Bronchial epithelial cell (primary cell): ENCODE measurements at places on chromosomes 1 and 21. TPM values are rescaled to one million over a fixed set of nuclear protein-coding genes. Genes with fewer than 3 reads are reported as not detected.

The L1TD1 gene
- under 0.01 and 0.13 TPM in 2 replicates for total RNA-seq

GRCh38 chr1:113930499-113931161, 1.5 kb downstream of the HIPK1 start:
- DNase-seq = peak; percentile 58

DNA sequence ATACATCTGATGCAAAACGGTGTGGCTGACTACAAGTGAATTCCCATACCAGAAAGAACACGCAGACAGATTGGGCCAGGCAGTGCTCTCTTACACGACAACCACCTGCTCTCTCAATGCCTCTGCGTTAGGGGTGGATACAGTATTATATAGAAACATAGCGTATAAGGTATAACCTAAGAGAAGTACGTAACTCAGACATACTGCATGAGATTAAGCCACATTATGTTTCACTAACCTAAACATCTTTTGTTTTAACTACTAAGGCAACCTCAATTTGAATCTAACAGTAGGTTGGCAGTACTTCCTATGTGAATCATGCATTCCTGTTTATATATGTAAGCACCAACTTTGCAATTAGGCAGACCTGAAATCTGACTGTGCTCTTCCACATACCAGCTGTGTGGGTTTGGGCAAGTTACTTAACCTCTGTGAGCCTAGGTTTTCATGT, 58.1 kb upstream of the COA6 start:
- peak; percentile 92 for DNase-seq

The KCNE2 gene
- not detected in 2 replicates for total RNA-seq

The ANGPTL1 gene
- total RNA-seq = not detected in 2 replicates

GRCh38 chr21:41024746-41025254, 143.2 kb upstream of the BACE2 start:
- DNase-seq = no peak

- DNase-seq = no peak
Observed at GRCh38 chr1:206013026-206013795, 10.0 kb upstream of the RAB7B start.

DNA sequence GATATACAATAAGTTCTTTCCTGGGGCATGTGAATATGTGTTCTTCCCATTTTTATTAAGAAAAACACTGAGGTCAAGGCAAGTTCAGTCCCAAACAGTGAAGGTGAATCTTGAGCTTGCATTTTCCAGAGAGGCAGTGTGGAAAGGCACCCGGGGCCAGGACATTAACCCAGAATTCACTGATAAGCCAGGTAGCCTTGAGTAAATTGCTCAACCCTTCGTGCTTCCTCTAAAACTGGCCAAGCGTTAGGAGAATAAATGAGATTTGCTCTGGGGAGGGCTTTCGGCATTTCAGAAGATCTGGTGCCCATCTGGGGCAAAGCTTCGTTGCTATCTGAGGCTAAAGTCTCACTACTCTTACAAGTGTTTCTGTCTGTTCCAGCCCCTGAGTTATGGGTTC, 57.1 kb upstream of the KAZN start:
- no peak for DNase-seq

DNA sequence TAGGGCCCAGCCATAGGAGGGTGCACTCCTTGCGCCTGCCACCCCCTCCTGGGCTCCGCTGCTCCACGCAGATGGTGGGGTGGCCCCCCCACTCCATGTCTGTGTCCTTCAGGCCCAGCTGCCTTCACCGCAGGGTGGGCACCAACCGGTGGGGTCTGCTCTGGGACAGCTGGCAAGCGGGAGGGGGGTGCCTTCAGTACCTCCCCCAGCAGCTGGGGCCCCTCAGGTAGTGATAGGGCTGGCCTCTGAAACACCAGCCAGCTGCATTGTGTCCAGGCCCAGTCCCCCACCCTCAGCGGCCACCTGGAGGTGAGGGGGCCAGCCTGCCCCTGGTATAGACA, 360 bp downstream of the GJC2 start:
- no peak for DNase-seq

- DNase-seq = no peak
Observed at GRCh38 chr1:242178924-242179708, 180.2 kb upstream of the MAP1LC3C start.

GRCh38 chr1:68322837-68323687, 90.7 kb upstream of the WLS start:
- DNase-seq = no peak

- peak; percentile 76 for DNase-seq
Observed at GRCh38 chr1:54945393-54945936, 35.0 kb upstream of the TMEM61 start.

DNA sequence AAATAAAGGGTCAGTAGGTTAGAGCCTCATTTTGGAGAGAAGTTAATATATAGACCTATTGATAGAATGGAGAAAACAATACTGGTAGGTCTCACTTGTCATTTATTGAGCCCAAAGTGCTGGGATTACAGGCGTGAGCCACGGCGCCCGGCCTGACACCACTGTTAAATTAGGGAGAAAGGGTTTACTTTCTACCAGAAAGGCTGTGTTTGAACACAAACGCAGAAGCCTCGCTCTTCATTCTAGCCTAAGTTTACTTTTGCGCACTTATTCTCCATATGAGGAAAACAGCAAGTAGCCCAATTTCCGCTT, 710 bp upstream of the PRPF3 start:
- DNase-seq = no peak

The PCBP3 gene
- 0.13 TPM in 1 of 2 replicates, not detected in the other for total RNA-seq

DNA sequence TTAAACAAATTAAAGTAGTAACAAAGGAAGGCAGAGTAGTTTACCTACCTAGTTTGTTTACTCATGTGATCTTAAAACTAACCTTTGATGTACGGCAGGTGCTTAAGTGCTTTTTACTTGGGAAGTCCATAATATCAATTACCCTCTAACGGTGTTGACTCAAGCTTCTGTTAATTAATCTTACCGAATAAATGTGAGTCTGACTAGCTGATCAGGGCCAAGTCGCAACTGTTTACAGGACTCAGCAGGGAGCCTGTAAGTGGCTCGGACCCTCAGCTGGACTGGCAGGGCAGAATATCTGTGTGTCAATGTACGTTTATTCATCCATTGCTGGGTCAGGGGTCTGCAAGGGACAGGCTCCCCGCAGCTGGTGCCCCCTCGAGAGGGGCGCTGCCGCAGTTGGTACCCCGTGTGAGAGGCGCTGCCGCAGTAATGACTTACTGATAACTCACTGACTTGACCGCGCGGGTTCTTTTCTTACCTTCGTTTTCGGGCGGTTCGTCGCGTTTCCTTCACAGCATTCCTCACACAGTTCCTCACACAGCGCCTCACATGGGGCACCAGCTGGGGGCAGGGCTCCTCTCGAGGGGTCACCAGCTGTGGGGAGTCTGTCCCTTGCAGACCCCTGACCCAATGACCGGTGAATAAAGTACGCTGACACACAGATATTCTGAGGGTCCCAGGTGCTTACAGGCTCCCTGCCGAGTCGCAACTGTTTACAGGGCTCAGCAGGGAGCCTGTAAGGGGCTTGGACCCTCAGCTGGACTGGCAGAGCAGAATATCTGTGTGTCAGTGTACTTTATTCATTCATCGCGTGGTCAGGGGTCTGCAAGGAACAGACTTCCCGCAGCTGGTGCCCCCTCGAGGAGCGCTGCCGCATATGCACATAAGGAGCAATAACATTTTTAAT, 3.0 kb downstream of the FMO1 start:
- DNase-seq = peak; percentile 39

DNA sequence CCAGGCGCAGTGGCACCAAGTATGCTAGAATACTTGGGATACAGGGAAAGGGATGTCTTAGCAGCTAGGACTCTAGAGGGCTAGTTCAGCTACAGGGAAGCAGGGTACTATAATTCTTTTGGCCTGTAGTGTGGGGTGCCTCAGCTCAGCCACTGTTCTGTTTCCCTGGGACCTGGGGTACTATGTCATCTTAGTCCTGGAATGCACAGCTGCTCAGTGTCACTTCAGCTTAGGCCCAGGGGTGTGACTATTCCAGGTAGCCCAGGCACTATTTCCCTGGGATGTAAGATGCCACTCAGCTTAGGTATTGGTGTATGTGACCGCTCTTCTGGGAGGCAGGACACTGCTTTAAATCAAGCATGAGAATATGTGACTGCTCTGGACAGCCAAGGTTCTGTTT, 34.1 kb downstream of the RGSL1 start:
- no peak for DNase-seq

The HLX gene
- 0.26 TPM in 1 of 2 replicates, not detected in the other for total RNA-seq

DNA sequence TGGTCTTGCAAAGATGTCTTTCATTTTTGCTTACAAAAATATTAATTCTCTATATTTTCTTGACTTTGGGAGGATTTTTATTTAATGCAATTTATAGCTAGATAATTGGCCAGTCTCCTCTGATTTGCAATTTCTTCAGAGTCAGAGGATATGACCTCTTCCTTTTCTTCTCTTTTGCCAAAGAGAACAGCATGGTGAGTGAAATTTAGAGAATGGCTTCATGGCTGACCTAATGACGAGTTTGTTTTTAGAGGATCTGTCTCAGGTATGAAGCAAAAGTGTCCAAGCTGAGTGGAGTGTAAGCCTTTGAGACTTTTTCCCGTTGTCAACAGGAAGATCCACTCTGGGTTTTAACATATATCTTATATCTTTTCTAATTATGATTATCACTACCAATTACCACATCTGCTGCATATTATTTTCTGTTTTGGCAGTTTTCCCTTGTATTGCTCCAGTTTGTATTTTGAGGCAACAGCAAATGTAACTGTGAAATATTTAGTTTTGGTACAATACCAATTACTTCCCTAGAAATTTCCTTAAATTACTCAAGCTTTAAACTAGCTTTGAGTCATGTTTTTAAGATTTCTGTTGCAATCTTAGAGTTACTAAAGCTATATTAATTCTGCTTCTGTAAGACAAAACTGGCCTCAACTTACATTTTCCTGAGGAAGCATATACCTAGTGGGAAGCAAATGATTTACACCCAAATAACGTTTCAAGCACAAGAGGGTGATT, 332.8 kb upstream of the ZRANB2 start:
- no peak for DNase-seq
